ENCODE measurements at places on chromosomes 11 and 22.

- DNase-seq, result no peak
Observed at GRCh38 chr11:113311536-113311935, 2.8 kb upstream of the TTC12 start.

DNA sequence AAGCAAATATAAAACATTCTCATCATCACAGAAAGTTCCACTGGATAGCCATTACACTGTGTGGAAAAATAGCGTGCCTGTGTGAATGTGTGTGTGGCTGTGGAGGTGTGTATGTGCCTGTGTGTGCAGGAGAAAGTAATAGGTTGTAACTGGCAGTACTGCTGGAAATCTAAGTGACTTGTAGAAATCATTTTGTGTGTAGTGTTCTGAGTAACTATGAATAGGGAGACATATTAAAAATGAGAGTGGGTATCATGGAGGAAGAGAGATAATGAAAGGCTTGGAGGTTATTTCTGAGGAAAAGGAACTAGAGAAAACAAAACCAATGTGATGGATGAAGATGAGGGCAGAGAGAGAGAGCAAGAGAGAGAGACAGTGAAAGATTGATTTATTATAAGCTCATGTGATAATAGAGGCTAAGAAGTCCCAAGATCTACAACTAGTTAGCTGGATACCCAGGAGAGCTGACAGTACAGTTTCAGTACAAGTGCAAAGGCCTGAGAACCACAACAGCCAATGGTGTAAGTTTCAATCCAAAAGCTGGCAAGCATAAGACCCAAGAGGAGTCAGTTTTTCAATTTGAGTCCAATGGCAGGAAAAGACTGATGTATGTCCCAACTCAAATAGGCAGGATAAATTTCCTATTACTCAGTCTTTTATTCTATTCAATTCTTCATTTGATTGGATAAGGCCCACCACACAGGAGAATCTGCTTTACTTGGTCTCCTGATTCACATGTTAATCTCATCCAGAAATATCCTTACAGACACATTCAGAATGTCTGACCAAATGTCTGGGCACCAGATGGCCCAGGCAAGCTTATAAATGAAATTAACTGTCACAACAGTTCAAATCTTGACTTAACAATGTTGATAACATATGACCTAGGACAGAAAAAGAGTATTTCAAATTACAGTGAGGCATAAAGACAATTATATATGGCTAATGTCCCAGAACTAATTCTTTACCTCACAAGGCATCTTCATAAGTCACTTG, 14.9 kb downstream of the KBTBD3 start:
- no peak for DNase-seq

DNA sequence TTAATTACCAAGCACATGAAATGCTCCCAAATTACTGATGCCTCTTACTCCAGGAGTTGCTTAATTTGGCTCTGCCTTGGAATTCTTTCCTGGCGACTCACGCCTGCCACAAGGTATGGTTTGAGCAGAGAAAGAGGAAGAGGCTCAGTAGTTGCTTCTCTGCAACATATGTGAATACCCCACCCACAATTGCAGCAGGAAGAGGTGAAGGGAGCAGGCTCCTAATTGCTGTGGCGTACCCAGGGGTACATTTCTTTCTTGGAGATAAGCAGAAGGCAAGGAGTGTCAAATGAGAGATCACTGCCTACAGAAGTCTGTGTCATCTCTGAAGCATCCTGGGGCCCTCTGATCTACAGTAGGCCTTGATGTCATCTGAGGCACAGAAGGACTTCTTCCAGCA, 10.6 kb upstream of the NNMT start:
- DNase-seq, result no peak

GRCh38 chr11:46413760-46414465, 22.3 kb upstream of the CHRM4 start:
- DNase-seq, result no peak

GRCh38 chr11:74004046-74004695, 4.7 kb downstream of the UCP3 start:
- DNase-seq, result no peak

DNA sequence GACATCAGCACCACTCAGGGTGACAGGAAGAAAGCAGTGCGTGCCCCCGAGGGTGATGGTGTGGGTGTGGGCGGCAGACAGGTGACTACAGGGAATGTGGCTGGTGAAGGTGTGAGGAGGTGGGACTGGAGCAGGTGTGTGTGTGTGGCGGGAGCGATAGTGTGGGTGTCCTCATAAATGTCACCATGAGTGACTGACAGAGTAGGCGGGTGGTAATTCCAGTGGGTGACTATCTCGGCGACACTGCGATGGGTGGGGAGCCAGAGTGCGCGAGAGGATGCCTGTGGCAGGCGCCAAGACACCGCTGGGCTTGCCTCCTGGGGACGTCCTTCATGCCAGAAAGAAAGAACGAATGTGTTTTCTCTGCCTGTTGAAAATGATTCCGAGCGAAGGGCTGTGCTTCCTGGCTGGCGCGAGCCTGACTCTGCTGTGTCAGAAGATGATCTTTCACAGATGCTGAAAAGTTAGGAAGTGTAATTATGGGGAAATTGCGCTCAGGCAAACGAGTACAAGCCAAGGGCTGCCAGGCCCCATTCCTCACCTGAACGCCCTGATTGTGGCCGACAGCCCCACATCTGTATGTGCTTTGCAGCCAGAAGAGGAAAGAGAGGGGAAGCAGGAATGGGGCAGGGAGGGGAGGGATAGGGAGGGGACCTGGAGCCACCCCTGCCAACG, 98.8 kb upstream of the CD82 start:
- no peak for DNase-seq

GRCh38 chr11:897253-898142, 13.1 kb downstream of the CHID1 start:
- no peak for DNase-seq

DNA sequence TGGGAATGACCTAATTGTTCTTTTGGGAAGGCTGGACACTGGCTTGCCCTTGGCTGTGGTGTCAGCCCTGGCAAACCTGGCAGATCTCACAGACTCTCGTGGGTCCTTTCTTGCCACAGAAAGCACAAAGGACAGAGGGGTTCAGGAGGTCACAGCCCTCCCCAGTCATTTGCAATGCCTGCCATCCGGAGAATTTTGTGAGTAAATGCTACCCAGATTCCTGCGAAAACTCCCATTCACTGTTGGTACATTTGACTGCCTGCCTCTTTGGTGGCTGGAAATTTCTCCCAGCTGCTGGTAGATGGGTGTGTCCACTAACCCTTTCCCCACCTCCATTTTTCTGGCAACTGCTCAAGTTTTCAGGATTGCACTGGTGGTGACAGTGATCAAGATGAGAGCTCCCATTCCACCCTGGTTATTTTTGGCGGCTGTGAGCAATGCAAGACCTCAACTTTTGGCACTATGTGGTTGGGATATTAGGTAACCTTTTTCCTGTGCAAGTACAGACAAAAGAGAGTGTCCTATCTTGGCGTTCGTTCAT, 155.7 kb downstream of the NAV2 start:
- no peak for DNase-seq

DNA sequence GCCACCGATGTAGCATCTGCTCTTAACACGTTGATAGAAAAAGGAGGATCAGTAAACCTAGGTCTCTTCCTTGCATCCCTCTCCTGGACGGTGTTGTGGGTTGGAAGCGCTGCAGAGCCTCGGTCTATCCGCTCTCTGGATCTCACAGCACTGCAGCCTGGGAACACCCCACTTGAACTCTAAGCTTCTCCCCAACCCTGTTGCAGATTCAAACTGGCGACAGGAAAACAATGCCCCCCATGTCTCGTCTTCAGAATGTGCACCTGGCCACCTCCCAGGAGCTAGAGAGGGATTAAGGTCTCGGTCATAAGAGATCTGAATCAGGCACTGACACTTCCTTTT, 454 bp downstream of the TMEM218 start:
- no peak for DNase-seq

- DNase-seq, result no peak
Observed at GRCh38 chr11:118536726-118537125, 5.7 kb downstream of the TMEM25 start.

DNA sequence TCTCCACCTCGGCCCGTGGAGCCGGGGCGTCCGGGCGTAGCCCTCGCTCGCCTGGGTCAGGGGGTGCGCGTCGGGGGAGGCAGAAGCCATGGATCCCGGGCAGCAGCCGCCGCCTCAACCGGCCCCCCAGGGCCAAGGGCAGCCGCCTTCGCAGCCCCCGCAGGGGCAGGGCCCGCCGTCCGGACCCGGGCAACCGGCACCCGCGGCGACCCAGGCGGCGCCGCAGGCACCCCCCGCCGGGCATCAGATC, 439 bp downstream of the YAP1 start:
- DNase-seq, result no peak

DNA sequence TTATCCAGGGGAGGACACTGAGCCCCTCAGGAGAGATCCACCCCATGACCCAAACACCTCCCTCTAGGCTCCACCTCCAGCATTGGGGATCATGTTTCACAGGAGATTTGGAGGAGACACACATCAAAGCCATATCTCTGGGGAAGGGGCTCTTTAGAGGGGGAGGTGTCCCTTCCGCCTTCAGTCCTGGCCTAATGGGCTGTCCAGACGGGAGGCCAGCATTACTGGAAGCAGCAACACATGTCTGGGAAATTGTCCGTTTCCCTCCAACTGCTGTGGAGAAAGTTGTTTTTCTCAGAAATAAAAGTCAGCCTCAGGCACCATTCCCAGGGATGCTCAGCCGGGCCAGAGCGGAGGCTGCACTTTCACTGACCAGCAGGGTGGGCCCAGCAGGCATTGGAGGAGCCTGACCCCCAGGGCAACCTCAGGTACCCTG, 9.5 kb downstream of the CACNA1I start:
- DNase-seq, result no peak

DNA sequence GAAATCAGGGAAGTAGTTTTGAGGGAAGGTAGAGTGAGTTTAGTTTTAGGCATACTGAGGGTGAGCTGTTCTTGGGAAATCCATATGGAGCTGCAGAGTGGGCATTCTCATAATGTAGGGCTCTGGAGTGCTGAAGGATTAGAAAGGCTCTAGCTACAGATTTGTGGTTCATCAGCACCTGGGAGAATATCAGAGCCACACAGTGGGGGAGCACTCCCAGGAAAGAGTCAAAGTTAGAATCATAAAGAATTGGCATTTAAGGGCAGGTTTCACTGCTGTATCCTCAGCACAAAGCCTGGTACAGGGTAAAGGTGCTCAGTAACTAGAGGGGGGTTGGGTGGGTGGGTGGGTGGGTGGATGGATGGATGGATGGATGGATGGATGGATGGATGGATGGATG, 52.5 kb downstream of the SLN start:
- DNase-seq, result no peak

- no peak for DNase-seq
Observed at GRCh38 chr11:68215524-68216170, 2.6 kb upstream of the KMT5B start.

- no peak for DNase-seq
Observed at GRCh38 chr11:24240496-24241175, 256.2 kb upstream of the LUZP2 start.

GRCh38 chr11:117095284-117096161, 2.7 kb downstream of the SIK3 start:
- DNase-seq, result no peak

GRCh38 chr11:126354631-126355323, 709 bp upstream of the ST3GAL4 start:
- DNase-seq, result no peak

DNA sequence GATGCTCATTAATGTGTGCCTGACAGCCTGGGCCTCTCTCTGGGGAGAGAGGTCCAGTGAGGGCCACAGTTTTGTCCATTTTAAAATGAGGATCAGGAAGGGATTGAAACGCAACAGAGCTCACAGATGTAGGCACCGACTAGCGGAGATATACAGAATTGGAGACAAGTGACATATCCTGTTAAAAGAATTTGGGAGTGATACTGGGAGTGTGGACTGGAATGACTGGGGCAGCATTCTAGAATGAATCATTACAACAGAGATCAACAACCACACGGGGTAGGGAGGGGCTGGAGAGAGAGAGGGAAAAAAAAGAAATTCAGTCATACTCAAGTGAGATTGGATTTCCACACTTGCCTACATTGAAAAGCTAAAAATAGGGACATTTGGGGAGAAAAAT, 2.5 kb upstream of the NCAM1 start:
- DNase-seq, result no peak

DNA sequence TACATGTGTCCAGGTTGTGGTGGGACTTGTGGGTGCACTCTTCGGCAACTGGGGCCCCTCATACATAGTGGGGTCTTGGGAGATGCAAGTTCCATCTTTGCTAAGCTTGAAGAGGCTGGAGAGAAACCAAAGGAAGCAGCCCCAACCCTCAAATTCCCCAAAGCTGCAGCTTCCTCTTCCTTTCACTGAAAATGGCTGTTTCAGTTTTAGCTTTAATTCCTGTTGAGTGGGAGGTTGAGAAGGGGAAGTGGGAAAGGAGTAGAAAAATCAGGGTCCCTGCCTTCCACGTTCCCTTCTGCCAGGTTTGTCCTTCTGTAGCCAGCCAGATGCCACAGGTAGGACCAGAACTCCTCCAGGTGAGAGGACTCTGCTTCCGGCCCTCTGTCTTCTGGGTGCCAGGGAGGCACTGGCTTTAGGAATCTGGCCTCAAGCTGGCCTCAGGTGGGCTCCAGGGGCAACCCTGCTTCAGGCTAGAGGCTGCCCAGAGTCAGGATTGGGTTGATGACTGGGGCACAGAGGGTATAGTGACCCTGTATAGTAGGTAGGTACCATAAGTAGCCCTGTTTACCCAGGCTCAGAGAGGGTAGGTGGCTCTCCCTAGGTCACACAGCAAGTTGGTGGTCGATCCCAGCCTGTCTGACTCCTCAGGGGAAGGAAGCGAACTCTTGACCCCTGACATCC, 16.2 kb downstream of the P2RY6 start:
- no peak for DNase-seq

DNA sequence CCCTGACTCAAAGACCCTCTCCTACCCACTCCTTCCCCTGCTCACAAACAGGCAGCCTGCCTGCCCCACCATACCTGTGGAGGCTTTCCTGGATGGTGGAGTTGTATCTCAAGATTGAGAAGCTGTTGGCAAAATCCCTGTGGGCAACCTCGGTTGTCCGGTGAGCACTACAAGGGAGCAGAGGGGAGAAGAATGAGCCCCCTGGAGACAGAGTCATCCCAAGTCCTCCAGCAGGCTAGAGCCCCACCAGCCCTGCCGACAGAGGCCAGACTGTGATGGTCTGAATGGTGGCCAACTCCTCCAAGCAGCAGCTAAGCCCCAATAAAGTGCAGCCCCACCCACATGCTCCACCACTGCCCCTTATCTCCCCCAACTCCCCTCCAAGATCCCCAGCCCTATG, 17.5 kb downstream of the TMPRSS13 start:
- peak; percentile 40 for DNase-seq

DNA sequence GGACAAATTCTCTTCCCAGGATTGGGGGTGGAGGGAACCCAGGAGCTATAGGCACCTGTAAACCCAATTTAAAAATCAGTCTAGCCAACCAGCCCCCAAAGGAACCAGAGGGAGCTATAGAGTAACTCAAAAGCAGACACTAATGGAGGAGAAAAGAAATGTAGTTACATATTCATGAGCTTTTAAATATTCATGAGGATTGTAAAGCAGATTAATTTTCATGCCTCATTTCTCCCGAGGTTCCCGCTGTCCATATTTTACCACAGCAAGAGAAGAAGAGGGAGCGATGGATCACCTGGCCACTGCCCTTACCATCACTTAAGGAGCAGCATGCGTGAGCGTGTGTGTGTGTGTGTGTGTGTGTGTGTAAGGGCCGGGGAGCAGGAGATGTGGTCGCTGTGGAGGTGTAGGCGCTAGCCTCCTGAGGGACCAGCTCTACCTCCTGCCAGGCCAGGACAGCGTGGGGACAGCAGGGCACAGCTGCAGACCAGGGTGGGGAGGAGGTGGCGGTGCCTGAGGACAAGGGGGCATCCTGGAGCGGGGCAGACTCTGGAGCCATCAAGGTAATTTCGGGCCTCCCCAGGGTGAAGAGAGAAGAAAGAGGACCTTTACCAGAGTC, 100.7 kb upstream of the THY1 start:
- no peak for DNase-seq

GRCh38 chr11:80846979-80847378, 1406.1 kb upstream of the TENM4 start:
- DNase-seq, result no peak
